ENCODE measurements at places on chromosomes 2 and 18.

GRCh38 chr2:232668805-232669444, 28.2 kb upstream of the GIGYF2 start:
- DNase-seq, result no peak

DNA sequence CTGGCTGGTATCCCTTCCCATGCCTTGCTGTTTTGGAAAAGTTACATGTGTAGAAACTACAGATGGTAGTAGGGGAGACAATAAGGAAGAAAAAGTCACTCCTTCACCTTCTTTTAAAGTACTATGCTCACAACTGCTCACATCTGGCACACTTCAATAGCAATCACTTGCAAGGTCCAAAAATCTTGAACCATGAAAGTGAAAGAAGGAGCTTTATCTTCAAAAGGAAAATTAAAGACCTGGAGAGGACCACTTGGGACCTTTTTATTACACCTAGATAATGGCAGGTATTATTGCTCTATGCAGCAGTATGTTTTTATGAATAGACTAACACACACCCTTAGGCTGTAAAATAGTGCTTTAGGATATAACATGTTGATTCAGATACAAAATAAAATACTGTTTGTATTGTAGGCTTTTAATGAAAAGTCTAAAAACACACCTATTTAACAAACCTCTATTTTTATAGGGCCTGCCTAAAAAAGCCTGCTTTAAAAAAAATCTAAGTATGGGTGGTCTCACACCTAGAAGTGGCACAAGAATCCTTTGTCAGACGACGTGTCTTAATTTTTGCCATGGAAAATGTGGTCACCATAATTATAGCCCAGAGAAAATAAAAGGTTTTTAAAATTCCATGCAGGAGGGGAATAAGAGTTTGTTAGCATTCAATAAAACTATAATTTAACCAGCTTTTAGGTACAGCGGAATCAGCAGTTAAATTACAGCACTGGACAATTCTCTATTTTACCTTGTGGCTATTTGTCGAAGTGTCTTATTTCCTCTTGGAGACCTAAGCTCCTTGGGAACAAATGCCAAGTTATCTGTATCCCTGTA, 124.0 kb downstream of the BCL2 start:
- no peak for DNase-seq

DNA sequence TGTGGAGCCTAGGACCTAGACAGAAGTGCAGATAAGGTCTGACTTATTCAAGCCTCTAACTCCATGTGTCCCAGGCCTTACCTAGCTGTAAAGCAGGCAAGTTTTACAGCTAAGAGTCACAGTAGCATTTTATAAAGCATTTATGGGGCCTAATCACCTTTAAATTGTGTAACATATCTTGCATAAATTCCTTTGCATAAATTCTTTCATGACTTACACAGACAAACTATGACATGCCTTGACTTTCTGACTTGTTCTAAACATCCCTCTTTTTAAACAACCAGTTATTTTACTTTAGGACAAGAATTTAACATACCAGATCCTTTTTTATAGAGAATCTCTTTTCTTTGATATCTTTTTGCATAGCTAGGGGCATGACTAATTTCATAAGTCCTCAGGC, 1257.8 kb upstream of the NRXN1 start:
- no peak for DNase-seq

- DNase-seq, result no peak
Observed at GRCh38 chr2:215900843-215901242, 112.5 kb downstream of the MREG start.

DNA sequence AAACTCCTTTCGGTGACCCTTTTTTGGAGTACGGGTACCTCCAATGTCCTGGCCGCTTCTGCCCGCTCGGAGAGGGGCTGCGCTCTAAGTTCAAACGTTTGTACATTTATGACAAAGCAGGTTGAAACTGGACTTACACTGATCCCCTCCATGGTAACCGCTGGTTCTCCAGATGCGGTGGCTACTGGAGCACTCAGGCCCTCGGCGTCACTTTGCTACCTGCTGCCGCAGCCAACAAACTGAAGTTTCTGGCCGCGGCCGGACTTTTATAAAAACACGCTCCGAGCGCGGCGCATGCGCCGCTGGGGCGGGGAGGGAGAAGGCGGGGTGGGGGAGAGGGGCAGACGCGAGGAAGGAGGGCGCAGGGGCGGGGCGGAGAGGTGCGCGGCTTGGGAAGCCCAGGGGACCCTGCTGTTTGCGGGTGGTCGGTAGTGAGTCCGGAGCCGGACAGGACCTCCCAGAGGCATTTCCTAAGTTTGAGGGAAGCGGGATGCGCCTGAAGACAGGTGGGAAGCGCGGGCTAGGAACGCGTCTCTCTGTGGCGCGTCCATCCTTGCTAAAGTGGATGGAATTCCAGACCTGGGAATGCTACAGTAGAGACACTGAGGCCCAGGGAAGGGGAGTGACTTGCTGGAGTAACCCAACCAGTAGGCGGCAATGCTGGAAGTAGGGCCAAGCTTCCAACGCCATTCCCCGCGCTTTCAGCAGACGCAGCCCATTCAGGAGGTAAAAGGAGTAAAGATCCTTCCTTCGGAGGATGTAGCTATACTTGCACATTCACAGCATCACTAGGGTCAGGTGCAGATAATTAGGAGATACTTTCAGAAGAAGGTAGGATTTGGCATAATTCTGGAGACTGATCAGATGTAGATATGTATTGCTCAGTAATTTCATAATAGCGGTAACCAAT, at the start of gene CXCR4:
Gene CXCR4, minus strand, starts transcription at position 241 of the 910 bp plus-strand sequence. Its CDS starts 89 bp downstream, at position 152.
- no peak for DNase-seq

GRCh38 chr2:220417503-220417902, 790.1 kb downstream of the SLC4A3 start:
- DNase-seq, result no peak

DNA sequence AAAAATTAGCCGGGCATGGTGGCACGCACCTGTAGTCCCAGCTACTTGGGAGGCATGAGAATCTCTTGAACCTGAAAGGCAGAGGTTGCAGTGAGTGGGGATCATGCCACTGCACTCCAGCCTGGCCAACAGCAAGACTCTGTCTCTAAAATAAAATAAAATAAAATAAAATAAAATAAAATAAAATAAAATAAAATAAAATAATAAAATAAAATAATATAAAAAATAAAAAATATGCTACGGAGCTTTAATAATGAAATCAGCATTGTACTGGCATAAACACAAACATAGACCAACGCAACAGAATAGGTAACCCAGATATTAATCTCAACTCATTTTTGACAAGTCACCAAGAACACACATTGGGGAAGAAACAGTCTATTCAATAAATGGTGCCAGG, 973.4 kb upstream of the SOX11 start:
- DNase-seq, result no peak

DNA sequence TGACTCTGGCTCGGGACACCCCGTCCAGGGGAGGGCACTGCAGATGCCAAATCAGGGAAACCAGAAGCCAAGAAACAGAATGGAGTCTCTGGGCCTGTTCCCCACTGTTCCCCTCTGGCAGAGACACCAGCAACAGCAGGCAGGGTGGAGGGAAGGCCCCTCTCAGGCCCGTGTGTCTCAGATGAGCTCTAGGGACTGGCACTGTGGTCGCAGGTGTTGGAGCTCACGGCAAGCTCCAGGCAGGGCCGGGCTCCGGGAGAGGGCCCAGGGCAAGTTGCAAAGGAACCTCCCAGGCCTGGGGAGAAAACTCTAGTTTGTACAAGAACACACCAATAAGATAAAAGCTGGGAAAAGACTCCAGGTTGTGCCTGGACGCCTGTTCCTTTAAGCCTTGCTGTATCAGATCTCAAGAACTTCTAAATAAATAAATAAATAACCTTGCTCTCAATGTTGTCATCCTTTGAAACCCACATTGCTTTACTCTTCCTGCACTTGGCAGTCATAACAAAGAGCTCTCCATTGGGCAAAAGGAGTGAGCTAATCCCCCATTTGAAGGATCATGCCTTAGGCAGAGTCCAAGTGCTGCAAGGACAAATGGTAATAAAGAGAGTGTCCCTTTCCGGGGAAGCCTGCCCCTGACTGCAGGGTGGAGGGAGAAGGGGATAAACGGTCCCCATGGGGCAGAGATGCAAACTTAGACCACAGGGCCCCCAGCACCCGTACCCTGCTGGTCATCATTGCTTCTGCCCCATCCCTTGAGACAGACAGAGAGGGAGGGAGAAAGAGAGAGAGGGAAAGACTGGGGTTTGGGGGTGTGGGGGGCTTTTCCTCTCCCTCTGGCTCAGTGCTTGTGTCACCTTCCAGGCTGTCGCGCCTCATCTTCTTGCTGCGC, 33.3 kb downstream of the CNGA3 start:
- no peak for DNase-seq

- DNase-seq, result no peak
Observed at GRCh38 chr2:73561422-73561821, 80.8 kb downstream of the NAT8 start.

DNA sequence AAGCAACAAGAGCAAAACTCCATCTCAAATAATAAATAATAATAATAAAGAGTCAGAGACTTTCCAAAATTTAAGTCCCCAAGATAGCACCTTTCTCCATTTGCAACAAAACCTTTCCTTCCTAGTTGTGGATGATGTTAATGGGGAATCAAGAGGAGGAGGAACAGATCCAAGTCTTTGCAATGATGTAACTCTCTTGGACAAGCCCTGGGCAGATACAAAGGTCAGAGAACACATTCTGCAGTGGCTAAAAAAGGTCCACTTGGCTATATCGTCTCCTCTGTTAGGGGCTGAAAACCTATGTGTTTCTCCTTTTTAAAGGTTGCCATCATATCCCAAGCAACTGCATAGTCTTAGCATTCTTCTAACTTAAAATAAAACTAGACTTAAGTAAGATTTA, 151.1 kb downstream of the TMEM163 start:
- DNase-seq, result no peak

DNA sequence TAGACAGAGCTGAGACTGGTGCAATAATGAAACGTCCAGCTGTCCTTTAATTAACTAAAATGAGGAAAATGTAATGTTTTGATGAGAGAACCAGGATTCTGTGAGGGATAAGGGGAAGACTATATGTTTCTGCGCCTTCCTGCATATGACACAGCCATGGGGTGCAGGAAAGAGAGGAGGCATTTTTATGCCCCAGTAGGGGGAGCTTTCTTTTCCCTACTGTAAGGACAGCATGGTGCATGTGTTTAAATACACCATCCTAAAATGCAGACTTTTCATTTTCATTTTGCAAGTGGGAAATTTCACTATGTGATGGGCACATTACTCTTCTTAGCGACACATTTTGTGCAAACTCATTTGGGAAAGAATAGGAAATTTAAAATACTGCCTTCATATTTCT, 446.1 kb downstream of the ARHGAP15 start:
- no peak for DNase-seq

- DNase-seq, result no peak
Observed at GRCh38 chr2:239008004-239008403, 160.1 kb downstream of the TWIST2 start.

GRCh38 chr2:99700482-99701398, 210.9 kb upstream of the REV1 start:
- DNase-seq, result no peak

- DNase-seq, result no peak
Observed at GRCh38 chr2:137508739-137509384, 455.4 kb upstream of the HNMT start.

DNA sequence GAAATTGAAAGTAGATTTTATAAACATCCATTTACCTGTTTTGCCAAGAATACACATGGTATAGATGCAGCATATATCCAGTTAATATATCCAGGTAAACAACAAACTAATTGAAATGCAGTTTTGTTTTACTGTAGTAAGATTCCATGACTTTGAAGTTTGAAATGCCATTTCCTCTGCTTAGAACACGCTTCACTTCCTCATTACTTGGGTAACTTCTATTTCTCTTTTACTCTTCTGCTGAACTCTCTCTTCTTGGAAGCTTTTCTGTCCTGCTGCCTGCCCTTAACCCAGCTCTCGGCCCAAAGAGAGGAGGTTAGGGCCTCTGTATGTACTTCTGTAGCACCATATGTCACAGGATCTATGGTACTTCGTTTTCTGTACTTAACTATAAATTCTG, 14.1 kb upstream of the IL1RL2 start:
- no peak for DNase-seq
